Right renal cortex interstitium (tissue), 3 donors: ENCODE measurements at places on chromosomes 5 and 9. TPM values are rescaled to one million over a fixed set of nuclear protein-coding genes. Genes with fewer than 3 reads are reported as not detected.

DOCK8 gene
- 15.6 TPM for polyA plus RNA-seq

FGF1 gene
- 28.8 TPM for polyA plus RNA-seq

WNT8A gene
- polyA plus RNA-seq = not detected

PCDHGB6 gene
- polyA plus RNA-seq = 6.6 TPM
